ENCODE measurements at places on chromosomes 3 and 15.
A peak's percentile ranks its signal among the peaks of the same experiment; 100 is the strongest.

- DNase-seq: no peak
These were observed 1.1 kb upstream of the PLCH1 start for GRCh38 chr3:155745795-155746550.

GRCh38 chr3:54653456-54654195, 274.2 kb downstream of the LRTM1 start:
- DNase-seq: no peak

DNA sequence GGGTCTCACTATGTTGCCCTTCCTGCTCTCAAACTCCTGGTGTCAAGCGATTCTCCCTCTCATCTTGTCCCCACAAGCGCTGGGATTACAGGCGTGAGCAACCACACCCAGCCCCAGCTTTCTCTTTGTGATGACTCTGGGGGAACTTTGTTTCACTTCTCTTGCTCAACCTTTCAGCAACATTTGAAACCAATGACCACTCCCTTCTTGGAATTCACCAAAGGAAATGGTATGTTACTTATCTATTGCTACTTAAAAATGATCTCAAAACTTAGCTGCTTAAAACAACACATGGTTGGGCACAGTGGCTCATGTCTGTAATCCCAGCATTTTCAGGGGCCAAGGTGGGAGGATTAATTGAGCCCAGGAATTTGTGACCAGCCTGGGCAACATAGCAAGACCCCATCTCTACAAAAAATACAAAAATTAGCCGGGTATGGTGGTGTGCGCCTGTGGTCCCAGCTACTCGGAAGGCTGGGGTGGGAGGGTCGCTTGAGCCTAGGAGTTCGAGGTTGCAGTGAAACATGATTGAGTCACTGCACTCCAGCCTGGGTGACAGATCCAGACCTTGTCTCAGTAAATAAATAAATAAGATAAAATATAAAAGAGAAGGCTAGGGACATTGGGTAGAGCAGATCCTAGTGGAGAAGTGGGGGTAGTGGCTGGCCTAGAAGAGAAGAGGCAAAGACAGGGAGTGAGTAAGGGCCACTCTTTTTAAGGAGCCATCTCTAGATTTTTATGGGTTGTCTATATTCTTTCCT, 10.3 kb upstream of the COPG1 start:
- DNase-seq: no peak

DNA sequence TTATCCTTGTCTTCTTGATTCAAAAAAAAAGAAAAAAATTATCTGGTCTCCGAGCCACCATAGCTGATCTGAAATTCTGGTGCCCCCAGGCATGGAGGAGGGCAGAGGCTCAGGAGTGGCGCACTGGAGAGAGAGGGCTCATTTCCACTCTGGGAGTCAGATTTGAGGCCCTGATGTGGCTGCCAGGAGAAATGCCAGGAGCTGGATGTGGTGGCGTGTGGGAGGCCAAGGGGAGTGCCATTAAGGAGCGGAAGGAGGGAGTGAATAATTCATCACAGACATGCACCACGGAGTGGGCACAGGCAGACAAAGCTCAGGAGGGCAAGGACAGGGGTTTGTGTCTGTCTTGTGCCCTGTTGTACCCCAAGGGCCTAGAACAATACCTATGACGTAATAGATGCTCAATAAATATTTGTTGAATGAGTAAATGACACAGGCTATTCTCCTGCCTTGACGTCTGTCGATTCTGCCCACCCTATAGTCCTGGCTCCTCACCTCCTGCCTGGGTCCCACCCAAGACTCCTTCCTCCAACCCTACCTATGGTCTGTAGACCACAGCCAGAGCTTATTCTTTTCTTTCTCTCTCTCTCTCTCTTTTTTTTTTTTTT, 12.0 kb upstream of the GRIP2 start:
- no peak for DNase-seq

GRCh38 chr3:51099794-51100535, 285.1 kb upstream of the MANF start:
- DNase-seq: no peak

DNA sequence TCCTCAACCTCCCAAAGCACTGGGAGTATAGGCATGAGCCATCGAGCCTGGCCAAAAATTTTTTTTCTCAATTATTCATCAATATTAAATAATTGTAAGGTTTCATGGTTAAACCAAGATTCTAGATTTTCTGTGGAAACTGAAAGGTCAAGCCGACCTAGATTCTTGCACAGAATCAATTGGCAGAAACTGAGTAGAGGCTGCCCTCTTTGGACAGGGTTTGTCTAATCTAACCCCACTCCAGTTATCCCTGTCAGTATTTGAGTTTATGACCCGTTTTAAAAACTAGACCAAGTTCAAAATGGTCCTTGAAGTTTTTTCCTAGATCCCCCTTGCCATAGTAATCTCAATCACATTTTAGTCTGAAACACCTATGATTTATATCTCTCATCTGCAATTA, 8.6 kb upstream of the ADAM10 start:
- no peak for DNase-seq

DNA sequence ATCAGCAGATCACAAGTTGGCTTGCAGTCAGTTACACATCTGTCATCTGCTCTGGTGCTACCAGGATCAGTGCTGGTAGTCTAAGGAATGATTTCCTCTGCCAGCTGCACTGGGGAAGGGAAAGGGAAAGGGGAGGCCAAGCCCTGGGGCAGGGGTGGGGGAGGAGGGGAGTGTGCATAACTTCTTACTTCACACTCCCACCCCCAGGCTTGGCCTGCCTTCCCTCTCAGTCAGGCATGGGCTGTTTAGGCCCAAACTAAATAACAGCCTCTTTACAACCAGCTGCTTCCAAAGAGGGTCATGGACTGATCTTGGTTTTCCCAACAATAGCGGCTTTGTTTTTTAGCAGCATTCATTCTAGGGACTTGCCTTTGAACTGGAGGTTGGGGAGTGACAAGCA, 86.1 kb upstream of the PSMD6 start:
- DNase-seq: no peak

DNA sequence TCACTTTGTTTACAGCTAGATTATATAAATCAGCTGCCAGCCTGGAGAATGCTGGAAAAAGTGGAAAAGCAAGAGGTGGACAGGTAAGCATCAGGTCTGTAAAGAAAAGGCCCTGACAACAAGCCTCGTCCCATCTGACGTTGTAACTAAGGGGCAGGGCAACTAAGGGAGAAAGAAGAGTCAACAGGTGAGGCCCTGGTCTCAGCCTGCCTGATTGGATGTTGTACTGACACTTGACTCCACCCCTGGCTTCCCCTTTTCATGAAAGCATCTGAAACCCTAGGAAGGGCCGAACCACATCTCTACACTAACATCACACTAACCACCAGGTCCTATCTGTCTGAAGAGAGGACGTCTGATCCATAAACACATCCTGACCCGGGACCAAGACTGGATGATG, 357.6 kb upstream of the CFAP20DC start:
- DNase-seq: no peak

DNA sequence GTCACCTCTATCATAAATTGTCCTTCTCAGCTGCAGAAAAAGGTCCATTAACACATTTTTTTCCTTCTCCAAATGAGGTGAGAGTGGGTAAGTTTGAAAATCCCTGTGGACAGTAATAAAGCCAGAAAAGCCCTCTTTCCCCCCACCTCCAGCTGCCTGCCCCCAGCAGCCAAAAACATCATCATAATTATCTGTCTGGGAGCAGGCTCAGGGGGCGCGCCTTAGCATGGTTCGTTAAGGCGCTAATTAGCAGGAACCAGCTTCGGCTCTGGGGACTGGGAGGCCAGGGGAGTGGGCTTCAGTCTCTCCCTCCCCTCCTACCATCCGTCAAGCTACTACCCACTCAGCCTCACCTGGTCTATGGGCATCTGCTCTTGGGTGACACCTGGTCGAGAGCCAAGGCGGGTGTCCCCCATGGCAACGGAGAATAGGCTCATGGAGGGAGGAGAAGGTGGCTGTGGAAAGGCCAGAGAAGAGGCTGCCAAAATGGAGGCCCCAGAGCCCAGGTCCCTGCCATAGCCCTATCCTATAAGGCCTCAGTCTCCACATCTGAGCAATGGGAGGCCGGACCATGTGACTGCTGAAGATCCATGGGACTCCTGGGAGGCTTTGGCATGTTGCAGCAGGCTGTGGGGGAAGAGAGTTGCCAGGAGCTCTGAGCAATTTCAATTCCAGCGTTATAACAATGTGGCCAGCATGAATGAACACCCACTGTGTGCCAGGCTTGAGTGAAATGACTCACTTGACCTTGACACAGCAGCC, 140.1 kb upstream of the LINGO1 start:
- DNase-seq: no peak

GRCh38 chr3:152071924-152072323, 196.8 kb upstream of the MBNL1 start:
- DNase-seq: no peak

GRCh38 chr3:38711321-38711720, 61.8 kb upstream of the SCN5A start:
- DNase-seq: no peak

GRCh38 chr3:133271042-133271441, 128.8 kb upstream of the BFSP2 start:
- DNase-seq: no peak

GRCh38 chr3:153215966-153216365, 53.9 kb downstream of the RAP2B start:
- no peak for DNase-seq

- peak; percentile 56 for DNase-seq
These were observed 163.3 kb downstream of the CD47 start for GRCh38 chr3:107927361-107928083.

- DNase-seq: no peak
These were observed 507.2 kb downstream of the MAGI1 start for GRCh38 chr3:65531499-65531898.

DNA sequence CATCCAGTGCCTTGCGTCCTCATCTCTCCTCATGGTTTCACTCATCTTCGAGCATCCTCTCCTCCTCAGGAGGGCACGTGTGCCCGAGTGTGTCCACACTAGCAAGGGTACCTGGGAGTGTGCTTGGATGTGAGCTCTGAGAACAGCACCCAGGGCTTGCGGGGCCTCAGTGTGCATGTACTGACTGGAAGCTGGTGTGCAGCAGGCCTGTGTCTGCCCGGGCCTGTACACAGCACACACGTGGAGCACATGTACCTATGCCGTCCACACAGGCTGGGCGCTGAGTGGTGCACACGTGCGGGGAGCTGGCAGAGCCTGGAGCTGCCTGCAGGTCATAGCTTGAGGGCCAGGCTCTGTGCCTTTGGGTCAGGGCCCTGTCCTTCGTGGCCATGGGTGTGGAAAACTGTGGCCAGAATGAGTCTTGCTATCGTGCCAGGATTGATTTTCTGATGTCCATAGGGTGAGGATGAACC, 34.9 kb downstream of the TSPAN3 start:
- DNase-seq: no peak

GRCh38 chr3:108124337-108125152, 33.7 kb upstream of the CD47 start:
- DNase-seq: peak; percentile 62

DNA sequence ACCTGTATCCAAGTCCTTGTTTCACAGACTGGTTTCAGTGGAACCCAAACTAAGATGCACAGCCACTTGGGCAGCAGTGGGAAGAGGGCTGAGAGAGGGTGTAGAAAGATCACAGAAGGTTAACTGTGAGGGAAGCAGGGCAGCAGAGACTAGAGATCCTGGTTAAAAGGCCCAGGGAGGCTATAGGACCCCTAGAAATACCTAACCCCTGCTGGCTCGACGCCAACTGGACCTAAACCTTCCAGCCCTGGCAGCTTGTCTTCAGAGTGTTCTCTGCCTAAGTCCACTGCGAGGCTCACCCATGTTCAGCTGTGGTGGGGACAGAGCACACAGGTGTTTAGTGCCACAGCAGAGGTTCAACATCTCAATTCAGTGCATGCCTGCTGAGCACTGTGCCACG, 96.5 kb downstream of the ZNF621 start:
- DNase-seq: no peak

- DNase-seq: no peak
These were observed 5.0 kb upstream of the NCBP2 start for GRCh38 chr3:196947136-196947859.

DNA sequence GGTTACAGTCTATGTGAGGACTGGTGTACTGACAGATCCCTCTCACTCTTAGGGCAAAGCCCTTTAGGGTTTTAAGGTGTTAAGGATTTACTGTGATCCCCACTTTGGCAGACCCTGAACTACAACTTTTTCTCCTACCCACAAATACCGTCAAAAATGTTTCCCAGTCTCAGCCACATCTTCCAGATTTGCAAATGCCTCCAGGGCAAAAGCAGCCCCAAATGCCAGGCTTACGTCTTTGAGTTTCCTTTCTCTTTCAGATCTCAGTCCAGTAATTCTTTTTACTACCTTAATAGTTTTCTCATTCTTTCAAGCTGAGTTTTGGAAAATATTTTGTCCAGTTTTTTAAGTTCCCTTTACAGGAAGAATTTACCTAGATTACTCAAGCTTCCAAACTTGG, 13.4 kb upstream of the ITGA11 start:
- DNase-seq: no peak

DNA sequence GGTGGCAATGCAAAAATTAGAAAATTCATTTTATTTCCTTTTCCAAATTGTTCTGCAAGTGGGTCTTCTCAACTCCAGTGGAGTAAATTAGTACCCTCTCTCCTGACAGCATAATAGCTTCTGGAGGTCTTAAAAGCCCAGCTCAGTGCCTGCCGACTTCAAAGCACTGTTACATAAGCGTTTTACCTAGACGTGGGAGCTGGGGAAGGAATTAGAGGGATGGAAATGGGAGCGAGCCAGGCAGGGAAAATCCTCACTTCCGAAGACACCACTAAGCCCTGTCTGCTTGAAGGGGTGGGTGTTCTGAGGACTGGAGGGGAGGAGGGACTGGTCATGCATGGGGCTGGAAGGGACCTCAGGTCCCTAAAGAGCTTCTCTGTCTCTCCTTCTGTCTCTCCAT, 77.2 kb upstream of the SLC6A1 start:
- DNase-seq: no peak

DNA sequence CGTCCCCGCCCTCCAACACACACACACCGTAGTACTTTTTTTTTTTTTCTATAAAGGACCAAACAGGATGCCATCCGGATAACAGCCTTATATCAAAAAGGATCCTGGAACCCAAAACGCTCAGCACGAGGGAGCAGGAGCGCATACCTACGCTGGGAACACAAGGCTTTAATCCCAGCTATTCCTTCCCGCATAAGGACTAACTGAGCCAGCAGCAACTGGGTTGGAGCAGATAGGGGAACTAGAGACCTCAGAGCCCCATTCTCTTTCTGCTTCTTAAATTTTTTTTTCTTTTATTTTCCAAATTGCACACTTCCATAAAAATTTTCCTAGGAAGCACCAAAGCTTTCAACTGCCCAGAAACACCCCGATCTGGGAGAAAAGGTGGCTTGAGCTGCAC, 1.3 kb downstream of the TRANK1 start:
- DNase-seq: no peak

GRCh38 chr15:80831192-80831591, 52.0 kb downstream of the CEMIP start:
- no peak for DNase-seq

Measured in stimulated activated CD8-positive, alpha-beta memory T cell treated with anti-CD3 and anti-CD28 coated beads, Interleukin-7, amount 100 ng/mL, for 4 hours (primary cell).